ENCODE measurements at places on chromosomes 16 and 17. TPM values are rescaled to one million over a fixed set of nuclear protein-coding genes. Genes with fewer than 3 reads are reported as not detected.

GRCh38 chr16:14527411-14528044 lies 102.5 kb downstream of the PARN start:
- DNase-seq: no peak

GRCh38 chr16:58272855-58273254 lies 22.0 kb downstream of the PRSS54 start:
- no peak for DNase-seq

DNA sequence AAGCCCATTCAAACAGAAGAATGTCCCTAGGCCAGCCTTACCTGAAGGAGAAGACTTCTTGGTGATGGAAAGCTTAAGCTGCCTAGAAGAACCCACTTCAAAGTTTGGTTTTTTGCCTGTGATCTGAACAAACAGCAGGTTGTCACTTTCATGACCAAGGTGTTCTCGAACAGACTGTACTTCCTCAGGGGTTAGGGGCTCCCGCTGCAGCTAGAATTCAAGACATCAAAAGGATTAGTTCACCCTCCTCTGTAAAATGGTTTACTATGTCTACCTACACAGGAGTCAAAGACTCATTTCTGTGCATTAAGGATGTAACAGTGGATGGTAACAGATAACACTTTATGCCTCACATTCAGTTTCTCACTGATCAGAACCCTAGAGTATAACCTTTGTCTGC lies 13.2 kb downstream of the CIAPIN1 start:
- DNase-seq: no peak

DNA sequence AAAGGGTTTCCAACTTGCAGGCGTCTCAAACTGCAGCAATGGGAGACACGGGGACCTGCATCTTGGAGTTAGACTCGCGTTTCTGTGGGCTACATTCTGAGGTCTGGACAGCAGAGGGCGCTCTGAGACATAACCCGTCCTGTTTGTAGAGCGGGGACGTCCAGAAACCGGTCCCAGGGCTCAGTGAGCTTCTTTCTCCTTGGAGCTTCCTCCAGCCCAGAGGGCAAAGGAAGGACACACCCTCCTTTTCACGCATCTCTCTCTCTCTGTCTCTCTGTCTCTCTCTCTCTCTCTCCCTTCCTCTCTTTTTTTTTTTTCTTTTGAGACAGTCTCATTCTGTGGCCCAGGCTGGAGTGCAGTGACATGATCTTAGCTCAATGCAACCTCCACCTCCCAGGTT lies 19.8 kb downstream of the COX4I1 start:
- peak; percentile 86 for DNase-seq

- DNase-seq: no peak
Measured at GRCh38 chr17:29791336-29792080, 138.5 kb downstream of the SSH2 start.

GRCh38 chr17:53807286-53807685 lies 15.4 kb upstream of the KIF2B start:
- DNase-seq: no peak

DNA sequence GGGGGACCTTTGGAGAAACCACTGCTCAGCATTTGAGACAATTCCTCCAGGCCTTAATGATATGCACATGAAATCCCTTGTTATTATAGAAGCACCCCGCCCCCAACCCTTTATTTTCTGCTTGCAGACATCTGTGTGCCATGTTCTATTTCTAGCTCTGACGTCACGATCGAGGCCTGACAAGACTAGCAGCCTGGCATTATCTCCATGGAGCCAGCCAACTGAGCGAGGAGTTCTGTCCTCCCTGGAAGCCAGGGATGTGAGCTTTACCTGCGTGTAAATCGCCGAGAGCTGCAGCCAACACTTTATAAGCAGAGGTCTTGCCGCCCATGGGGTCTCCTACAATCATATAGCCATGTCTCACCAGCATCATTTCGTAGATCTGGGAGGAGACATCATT lies 116.9 kb downstream of the DNAH3 start:
- DNase-seq: no peak

DNA sequence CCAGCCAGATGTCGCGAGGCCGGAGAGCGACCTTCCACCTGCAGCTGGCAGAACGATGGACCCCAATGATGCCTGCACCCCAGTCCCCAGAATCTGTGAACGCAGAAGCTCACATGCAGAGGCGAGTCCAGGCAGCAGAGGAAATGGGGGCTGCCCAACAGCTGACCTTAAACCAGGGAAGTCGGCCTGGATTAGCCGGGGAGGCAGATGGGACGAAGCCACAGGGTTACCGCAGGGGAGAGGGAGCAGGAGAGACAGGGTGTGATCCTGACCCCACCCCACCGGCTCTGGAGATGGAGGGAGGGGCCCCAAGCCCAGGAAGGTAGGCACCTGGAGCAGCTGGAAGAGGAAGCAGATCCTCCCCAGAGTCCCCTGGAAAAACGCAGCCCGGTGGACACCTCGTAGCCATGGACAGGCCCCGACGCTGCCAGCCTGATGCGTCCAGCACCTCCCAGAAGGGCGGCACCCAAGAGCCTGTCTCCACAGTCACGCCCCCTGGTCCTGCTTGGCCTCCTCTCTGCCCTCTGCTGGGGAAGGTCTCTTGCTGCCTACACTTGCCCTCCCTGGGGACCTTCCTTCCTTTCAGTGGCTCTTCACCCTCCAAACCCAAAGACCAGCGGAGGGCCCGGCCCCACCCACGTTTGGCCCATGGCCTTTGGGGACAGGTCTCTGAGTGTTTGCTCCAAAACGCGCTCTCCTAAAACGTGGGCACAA lies 37.3 kb downstream of the PIEZO1 start:
- peak; percentile 75 for DNase-seq

DNA sequence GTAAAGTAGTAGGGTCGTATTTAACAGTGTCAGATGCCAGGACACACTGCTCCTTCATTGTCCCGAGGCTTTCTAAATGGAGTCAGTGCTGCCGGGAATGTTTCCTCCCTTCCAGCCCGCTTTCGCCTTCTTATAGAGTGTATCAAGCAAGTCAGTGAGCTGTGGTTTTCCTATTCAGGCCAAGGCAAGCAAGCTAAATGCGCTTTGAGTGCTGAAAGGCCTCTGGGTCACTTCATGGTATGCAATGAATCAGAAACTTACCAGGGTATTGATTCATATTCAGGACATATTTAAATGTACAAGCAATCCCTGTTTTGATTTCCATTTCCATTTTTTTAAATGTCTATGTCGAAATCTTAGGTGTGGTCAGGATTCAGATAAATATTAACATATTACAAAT lies 327.9 kb upstream of the SOX9 start:
- DNase-seq: no peak

DNA sequence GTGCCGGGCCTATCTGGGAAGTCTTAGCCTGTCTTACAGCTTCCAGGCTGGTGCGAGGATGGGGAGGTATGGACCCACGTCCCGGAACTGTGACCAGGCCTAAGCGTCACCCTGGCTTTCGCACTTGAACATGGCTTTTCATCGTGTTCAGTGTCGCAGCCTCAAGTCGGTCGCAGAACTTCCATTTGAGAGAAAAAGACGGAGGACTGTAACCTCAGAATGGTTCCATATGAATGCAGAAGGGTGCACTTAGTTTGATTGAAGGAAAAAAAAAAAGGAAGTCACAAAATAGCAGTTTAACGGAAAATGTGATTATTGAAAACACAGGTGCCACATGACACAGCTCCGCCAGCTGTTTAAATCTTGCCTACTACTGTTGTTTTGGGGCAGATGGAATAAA lies 30.2 kb upstream of the JPT2 start:
- no peak for DNase-seq

DNA sequence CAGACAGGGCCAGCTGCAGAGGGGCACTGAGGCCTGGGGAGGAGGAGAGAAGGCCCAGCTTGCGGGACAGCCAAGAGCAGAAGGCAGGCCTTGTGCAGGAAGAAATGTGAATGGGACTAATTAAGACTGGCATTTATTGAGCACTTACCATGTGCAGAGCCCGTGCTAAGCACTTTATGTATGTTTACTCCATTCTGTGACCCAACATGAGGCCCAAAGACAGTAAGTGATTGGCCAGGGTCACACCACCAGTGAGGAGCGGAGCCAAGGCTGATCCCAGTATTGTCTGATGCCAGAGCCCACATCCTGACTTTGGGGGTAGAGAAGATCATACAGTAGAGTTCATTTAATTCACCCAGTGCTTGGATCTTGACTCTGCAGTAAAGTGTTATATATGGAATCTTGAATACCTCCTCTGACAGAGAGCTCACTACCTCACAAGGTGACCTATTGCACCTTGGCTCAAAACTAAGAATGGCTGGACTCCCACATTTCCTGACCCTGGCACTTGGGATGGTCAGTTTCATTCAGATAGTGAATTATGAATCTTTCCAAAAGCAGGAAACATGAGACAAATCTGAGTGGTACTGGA lies 13.6 kb downstream of the KATNB1 start:
- no peak for DNase-seq

GRCh38 chr16:7026639-7027038 lies 306.0 kb upstream of the RBFOX1 start:
- DNase-seq: no peak

DNA sequence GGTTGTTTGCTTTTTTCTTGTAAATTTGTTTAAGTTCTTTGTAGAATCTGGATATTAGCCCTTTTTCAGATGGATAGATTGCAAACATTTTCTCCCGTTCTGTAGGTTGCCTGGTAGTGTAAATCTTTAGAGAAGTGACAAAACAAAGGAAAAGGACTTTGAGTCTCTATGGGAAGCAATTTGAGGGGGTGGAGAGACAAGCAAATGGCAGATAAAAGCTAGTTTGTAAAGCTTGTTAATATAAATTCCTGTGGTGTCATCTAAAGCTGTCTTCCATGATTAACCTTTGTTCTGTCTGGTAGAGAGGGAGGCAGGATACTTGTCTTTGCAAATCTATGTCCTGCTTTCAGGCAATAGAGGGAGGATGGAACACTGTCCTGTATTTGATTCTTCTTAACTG lies 40.6 kb upstream of the CACNG4 start:
- DNase-seq: no peak

DNA sequence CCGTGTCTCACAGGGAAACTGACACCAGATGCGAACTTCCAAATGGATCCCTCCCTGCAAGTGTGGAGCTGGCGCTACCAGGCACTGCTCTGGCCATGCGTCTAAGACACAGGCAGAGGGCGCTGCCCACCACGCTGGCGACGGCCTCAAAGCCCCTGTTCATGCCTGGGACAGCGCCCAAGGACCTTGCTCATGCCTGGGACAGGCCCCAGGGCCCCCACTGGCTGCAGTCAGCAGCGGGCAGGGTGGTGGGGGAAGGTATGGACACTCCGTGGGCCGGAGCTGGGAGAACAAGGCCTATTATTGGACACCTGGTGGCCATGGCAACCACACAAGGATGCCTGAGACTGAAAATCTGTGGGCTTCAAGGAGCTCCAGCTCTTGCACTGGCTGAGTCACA lies 8.8 kb downstream of the ZG16B start:
- peak; percentile 56 for DNase-seq

DNA sequence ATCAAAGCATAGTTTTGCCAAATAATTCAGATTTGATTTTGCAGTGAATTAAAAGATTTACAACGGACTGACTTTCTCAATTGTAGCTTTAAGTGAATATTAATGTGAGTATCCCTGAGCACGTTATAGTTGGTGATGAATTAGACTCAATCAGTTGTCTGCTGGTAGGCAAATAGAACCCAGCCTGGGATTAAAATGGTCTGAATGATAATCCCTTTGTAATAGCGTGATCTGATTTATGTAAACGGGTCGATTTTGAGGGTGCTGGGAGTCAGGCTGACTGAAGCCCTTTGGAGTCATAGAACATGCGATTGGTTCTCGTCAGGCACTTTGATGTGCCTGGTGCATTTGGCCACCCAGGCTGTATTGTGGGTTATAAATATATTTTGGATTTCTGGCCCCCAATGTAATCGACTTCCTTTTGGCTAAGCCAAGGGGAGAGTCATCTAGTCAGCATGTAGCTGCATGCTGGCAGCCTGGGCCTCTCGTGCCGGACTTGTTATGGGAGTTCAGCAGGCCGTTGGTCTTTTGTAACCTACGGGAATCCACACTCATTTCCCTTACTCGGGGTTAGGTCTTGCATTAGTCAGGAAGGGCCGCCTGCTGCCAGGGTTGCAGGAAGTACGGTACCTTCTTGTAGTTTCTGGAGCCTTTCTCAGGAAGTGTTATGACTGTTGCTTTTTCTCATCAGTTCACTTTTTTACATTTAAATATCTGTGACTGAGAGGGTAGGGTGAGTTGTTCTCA lies 5.4 kb downstream of the PGS1 start:
- no peak for DNase-seq

Gene TEKT1
- not detected for total RNA-seq

Gene DPEP3
- 0.08 TPM for total RNA-seq

Gene HS3ST3B1
- 33.5 TPM for total RNA-seq
